Caudate nucleus (tissue), 63 donors: ENCODE measurements at places on chromosomes 11 and 22.
A peak's percentile ranks its signal among the peaks of the same experiment; 100 is the strongest.

GRCh38 chr11:76602431-76602861 is 68.1 kb downstream of the LRRC32 start:
- no peak for DNase-seq

GRCh38 chr11:8832571-8833260 is 78.3 kb upstream of the AKIP1 start:
- DNase-seq: no peak

- DNase-seq: no peak
Observed at GRCh38 chr11:115535781-115536180, 31.6 kb upstream of the CADM1 start.

DNA sequence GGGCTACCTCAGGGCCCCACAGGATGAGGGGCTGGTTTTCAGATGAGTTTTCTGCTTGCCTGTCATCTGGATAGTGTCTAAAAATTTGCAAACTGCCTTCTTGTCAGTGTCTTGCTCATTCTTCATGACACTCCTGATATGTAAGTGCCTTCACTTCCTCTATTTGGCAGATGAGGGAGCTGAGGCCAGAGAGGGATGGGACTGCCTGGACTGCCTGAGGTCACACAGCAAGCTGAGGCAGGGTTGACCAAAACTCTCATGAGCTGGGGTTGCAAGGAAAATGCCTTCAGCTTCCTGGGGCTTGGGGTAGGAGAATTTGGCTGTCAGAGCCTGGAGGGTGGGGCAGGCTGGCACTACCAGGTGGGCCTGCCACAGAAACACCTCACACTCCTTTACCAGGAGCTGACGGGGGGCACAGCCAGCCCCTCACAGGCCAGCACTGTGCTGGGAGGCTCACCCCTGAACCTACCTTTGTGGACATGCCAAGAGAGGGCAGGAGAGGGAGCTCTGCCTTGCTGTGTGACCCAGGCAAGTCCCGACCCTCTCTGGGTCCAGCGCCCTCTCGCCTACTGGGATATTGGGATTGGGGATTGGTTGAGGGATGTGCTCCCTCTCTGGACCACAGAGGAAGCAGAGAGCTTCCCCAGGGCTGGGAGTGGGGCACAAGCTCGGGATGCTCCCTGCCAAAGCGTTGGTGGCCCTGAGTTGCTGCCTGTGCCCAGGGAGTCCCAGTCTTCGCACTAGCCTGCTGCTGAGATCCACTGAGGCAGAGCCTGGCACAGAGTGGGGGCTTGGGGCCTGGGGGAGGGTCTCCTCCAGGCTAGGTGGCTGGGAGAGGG is 1.9 kb upstream of the P2RY6 start:
- no peak for DNase-seq

- DNase-seq: no peak
Observed at GRCh38 chr22:29820961-29821290, 17.1 kb downstream of the ASCC2 start.

- DNase-seq: no peak
Observed at GRCh38 chr11:128188346-128189004, 398.9 kb downstream of the ETS1 start.

GRCh38 chr11:61121192-61121831 is 19.0 kb downstream of the CD5 start:
- no peak for DNase-seq

DNA sequence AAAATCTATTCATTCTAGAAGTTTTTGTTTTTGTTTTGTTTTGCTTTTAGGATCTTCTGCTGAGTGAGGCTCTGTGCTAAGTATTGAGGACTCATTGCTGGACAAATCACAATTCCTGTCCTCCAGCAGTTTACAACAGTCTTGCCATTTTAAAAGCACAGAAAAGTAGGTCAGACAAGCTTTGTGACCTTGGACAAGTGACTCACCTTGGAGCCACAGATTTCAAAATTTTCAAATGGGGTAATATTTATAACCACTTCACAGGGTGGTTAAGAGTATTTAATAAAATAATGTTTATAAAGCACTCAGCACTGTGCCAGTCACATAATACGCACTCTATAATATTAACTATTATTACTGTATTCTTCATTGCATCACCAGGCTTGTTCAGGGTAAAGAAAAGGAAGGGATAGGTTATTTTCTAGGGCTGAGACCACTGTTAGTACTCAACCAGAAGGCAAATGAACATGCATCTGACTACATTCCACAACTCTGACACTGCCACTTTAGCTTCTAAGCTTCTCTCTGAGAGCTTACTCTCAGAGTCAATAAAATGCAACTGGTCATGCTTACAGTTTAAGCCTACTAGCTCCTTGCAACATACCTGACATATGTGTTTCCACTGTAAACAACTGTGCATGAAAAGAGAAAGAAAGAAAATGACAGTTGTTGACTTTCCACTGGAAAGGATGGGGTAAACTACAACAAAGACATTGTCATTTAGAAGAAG is 63.2 kb upstream of the FIBIN start:
- no peak for DNase-seq

DNA sequence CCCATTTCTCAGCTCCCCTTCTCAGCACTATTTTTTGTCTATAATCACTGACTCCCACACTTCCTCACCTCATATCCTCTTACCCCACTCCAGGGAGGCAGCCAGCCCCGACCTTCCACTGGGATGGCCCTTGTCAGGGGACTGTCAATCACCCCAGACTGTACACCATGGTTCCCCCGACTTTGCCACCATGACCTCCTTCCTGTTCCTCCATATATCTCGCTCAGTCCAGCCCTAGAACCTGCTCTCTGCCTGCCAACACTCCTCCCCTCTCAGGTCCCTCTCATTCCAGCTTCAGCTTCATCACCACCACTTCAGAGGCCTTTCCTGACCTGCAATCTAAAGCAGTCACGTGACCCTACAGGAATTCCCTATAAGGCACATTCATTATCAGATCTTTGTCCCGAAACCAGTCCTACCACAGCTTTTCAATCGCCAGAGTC is 16.5 kb downstream of the PRPF19 start:
- DNase-seq: no peak

GRCh38 chr11:86592659-86593451 is 79.6 kb downstream of the ME3 start:
- DNase-seq: no peak

- no peak for DNase-seq
Observed at GRCh38 chr22:48103126-48103875, 1340.9 kb downstream of the TBC1D22A start.

DNA sequence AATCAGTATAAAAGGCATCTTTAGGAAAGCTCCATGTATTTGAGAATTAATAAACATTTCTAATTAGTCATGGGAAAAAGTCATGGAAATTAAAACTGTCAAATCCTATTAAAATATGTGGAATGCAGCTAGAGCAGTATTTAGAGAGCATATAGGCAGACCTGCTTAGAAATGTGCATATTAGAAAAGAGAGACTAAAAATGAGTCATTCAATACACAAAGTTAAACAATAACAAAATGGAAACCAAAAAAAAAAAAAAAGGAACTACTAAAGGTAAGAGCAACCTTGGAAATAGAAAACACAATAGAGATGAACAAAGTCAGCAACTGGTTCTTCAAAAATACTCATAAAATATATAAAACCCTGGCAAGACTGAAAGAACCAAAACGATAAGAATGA is 59.7 kb upstream of the RASSF10 start:
- no peak for DNase-seq

- DNase-seq: peak; percentile 48
Observed at GRCh38 chr11:113048820-113049768, 87.9 kb downstream of the NCAM1 start.

DNA sequence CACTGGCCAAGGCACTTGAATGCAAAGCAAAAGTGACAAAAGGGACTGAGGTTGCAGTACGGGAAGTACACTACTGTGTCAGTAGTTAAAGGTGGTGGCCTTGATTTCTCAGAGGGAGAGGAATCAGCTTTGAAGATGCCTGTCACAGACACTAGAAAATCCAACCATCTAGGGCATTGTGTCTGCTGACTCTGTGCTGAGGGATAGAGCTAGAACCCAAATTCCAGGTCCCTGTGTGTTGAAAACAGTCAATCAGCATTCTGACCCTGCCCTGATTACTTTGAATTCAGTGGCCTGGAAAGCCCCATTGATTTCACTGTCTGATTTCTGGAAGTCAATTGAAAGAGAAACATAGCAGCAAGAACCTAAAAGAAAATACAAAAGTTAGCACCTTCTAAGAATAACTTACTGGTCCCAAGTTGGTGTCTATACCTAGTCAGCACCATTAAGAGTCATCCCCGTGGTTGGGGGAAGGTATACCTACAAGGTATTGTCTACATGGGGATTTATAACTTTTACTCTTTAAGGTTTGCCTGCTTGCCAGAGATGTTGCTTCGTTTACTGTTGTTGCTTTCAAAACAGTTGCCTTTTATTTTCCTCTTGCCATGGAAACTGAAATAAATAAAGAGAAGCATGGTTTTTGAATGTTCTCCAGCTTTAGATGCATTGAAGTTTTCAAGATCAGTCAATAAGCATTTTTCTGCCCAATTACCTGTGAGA is 97.3 kb downstream of the PDHX start:
- DNase-seq: no peak

DNA sequence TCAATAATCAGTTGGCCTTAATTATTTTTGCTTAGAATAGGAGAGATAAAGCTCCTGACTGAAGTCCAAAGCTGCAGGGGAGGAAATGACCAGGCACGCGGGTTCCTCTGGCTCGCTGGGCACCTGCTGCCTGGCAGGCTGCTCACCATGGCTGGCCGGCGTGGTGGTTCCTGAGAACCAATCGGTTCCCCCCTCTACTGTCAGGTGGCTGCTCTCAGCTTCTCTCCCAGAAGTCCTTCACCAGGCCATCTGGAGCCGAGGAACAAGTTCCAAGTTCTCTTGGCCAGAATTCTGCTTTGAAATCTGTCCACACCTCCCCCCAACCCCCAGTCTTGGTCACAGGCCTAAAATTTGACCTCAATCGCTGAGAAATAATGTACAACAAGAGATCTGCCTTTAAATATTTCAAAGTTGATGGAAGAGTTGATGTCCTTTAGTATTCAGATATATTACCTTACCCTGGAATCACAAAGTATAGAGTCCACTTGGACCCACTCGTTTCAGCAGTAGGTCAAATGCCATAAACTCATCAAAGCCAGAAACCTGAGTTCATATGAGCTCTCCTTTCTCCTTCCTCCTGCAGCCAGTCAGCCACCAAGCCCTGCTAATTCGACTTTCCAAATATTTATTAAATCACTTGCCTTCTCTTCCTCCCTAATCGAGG is 25.2 kb downstream of the EXPH5 start:
- no peak for DNase-seq

DNA sequence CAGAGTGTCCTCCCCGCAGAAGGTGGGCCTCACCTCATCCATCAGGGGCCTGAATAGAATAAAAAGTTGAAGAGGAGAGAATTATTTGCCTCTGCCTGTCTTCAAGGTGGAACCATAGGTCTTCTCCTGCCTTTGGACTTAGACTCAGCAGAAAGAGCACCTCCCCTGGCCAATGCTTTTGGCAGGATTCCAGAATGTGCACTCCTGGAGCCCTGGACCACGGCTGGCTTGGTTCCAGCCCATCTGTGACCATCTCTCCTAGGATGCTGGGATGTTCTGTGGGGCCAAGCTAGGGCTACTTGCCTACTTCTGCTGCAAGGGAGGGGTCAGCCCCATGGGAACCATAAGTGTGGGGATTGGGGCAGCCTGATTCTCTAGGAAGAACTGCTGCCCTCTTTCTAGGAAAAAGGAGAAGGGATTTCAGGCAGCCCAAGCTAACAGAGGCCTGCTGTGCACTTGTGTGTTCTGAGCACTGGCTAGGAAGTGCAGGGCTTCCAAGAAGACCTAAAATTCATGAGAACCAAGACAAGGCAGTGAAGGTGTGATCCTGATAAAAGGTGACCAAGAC is 32.2 kb upstream of the SHANK2 start:
- DNase-seq: no peak

GRCh38 chr11:56234155-56234554 is at the start of gene OR5T2:
Gene OR5T2 (minus strand): TSS chr11:56234255. CDS start chr11:56233062, 1,193 bp downstream.
- DNase-seq: no peak

- no peak for DNase-seq
Observed at GRCh38 chr11:83815736-83816135, 529.6 kb upstream of the CCDC90B start.

GRCh38 chr22:48975886-48976285 is 851.8 kb downstream of the BRD1 start:
- no peak for DNase-seq

- DNase-seq: no peak
Observed at GRCh38 chr11:115530752-115531151, 26.5 kb upstream of the CADM1 start.
